ENCODE measurements at places on chromosomes 11 and 22.

DNA sequence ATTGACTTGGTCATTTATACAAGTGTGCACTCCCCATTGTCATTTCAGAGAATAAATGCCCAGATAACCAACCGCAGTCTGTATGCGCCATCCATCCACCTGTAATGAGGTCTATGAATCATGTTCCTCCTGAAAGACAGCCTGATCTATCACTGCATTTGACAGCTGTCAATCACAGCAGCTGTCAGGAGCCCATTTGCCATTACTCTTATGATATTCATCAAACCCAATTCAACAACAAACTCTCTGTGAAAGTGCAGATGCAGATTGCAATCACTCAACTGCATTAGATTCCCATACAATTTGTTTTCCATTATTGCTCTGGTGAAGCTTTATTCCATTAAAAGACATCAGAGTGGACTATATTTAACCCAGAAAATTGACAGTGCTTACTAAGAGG, 586.9 kb upstream of the KIRREL3 start:
- no peak for DNase-seq

- no peak for DNase-seq
These were observed 134.8 kb downstream of the C11orf58 start for GRCh38 chr11:16873289-16873688.

- no peak for DNase-seq
These were observed 30.3 kb upstream of the MMP13 start for GRCh38 chr11:102985850-102986249.

GRCh38 chr11:977830-978720, 52.4 kb downstream of the AP2A2 start:
- DNase-seq: peak; percentile 55

DNA sequence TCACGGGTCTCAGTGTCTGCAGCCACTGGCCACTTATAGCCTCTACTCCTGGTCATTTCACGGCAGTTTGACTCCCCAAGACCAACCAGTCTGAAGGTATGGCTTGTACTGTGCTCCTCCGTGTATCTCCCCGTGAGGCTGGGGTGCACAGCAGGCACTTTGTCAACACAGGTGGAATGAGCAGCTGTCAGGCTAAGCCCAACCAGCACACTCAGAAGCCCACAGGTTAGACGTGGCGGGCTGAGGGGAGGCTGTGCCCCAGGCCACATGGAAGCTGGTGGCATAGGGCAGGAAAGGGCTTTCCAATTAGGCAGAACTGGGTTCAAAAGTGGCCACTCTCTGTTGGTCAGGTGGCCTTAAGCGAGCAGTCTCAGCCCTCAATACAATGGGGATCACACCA, 7.0 kb downstream of the TP53I11 start:
- DNase-seq: no peak

- DNase-seq: peak; percentile 92
These were observed 317.8 kb downstream of the NTM start for GRCh38 chr11:131688048-131688693.

DNA sequence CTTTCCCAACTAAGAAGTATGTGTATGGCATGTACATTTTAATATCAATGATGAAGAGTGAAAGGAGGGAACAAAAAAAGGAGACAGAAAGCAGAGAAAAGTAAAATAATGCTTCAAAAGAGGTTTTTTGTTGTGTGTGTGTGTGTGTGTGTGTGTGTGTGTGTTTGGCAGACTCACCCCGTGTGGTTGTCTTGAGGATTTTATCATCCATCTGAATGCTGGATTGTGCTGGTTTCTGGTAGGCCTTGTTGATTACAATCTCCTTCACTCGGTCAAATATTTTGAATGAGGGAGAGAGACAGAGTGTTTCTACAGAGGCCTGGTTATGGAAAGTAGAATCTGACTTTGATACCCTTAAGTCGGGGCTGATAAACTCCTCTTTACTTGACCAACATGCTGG, 128.5 kb downstream of the ENTHD1 start:
- no peak for DNase-seq
